ENCODE measurements at places on chromosomes 12 and 14.

DNA sequence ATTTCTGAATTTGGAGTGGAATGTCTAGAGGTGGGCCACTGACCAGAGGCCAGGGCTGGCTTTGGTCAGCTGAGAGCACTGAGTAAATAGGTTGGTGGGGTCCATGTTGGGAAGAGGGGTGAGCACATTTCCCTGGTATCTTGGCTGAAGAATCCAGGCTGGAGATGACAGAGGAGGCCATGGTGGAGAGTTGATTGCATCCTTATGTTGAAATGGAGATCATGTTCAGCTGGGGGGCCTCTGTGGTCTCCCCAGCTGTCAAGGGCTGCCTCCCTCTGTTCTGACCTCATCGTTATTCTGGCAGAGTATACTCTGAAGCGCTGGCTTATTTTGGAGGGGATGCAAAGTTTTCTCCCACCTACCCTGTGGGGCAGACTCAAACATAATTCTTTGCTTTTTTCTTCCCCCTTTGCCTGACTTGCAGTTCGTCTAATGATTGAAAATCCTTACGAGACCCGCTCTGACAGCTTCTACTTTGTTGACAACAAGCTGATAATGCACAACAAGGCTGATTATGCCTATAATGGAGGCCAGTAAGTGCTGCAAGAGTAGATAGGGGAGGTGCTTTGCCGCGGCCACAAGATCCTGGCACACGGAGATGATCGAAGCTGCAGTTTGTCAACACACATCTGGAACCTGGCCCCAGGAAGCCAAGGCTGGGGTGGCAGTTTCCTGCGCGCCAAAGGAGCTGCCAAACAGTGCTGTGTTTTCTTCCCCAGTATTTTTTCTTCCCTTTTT lies 6.0 kb upstream of the ACADS start:
- no peak for DNase-seq

DNA sequence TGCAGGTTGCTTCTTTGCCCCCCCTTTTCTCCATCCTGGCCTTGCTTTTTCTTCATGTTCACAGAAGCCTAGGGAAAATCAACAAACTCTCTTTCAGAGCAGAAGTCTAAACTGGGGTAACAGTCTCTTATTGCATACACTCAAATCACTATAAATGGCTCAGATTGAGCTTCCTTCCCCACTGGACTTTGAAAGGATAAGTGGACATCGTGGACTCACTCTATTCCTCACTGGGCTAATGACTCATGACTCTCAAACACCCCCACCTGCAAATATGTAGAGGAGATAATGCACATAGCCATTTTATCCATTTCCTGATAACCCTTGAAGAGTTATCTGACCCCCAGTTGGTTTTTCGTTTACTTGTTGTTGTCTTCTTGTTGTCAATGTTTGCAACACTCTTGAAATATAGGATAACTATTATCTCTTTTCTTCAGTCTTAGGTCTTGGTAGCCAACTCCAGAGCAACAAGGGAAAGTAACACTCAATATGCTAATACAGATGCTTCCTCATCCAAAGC lies 221.3 kb downstream of the PIK3C2G start:
- no peak for DNase-seq

GRCh38 chr14:41986083-41986645 lies 379.5 kb downstream of the LRFN5 start:
- no peak for DNase-seq

DNA sequence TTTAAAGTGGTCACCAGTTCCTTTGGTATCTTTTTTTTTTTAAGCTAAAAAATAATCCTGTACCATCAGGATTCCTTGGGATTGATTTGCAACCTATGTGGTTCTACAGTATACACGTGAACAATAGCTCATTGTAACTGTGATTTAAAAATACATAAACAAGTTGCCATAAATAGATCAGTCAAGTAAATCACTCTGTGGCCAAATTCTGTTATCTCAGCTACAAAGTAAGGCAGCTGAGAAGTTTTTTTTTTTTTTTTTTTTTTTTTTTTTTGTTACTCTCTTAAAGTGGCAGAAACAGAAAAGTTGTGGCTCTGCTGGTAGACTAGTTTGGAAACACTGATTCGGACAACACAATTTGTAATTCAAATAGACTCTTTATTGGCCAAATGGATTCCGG lies 104.5 kb downstream of the PRICKLE1 start:
- no peak for DNase-seq

DNA sequence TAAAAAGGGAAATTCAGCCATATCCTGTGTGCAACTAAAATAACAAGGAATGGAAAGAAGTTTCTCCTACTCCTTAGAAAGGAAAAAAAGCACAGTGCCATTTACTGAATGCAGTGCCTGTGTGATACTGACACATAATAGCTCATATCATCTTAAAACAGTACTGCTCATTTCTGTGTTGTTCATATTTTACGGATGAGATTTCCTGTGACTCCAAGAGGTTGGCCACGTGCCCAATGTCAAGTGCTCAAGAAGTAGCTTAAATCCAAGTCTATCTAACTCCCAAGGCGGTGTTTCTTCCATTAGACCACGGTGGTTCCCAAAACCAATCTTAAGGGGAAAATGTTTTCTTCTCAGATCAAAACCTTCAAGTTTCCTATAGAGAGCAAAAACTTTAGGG lies 20.0 kb downstream of the MAP3K9 start:
- DNase-seq, result no peak

GRCh38 chr12:124408822-124409517 lies 114.1 kb downstream of the RFLNA start:
- DNase-seq, result no peak

GRCh38 chr12:10119066-10119465 lies 10.9 kb downstream of the CLEC7A start:
- DNase-seq, result no peak

DNA sequence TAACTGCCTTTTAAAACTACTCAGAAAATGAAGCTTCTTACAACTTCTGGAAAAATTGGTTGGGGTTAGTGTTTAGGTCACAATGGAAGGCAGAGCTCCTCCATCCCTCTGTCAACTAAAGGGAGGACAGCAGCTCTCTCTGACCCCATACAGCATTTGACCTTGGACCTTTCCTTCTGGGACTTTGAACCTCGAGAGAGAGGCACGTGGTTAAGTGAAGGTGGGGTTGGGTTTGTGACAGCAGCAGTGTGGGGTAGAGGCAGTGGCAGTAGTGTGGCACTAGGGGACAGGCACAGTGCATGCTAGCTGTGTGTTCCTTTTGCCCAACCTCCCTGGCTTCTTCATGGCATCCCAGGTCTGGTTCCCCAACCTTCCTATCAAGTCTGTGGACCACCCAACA lies 9.4 kb upstream of the C12orf75 start:
- DNase-seq, result no peak

DNA sequence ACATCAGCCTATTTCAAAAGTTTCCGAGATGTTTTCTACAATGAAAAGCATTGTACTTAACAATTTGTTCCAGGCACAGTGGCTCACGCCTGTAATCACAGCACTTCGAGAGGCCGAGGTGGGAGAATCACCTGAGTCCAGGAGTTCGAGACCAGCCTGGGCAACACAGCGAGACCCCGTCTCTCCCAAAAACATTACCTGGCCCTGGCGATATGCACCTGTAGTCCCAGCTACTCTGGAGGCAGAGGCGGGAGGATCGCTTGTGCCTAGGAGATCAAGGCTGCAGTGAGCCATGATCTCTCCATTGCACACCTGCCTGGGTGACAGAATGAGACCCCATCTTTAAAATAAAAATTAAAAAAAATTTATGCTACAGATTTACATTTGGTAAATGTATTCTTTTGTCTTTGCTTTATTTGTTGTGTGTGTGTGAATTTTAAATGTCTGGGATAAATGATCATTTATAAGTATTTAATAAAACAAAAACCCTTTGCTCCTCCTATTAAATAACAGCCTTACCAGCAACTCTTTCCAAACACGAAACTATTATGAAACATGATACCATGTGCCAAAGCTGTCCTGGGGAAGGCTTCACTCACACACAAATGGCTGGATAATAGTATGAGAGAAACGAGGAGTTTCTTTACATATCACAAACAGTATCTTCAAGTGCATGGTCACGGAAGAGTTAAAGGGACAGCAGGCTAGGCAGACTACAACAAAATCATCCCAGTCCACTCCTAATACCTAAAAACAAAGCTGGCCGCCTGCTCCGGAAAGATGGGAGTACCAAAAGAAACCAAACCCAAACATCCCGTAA lies 1.1 kb downstream of the ATXN3 start:
- no peak for DNase-seq

- no peak for DNase-seq
Measured at GRCh38 chr12:2284321-2284813, 231.6 kb downstream of the CACNA1C start.

- DNase-seq, result no peak
Measured at GRCh38 chr12:29572938-29573337, 75.5 kb upstream of the OVCH1 start.

DNA sequence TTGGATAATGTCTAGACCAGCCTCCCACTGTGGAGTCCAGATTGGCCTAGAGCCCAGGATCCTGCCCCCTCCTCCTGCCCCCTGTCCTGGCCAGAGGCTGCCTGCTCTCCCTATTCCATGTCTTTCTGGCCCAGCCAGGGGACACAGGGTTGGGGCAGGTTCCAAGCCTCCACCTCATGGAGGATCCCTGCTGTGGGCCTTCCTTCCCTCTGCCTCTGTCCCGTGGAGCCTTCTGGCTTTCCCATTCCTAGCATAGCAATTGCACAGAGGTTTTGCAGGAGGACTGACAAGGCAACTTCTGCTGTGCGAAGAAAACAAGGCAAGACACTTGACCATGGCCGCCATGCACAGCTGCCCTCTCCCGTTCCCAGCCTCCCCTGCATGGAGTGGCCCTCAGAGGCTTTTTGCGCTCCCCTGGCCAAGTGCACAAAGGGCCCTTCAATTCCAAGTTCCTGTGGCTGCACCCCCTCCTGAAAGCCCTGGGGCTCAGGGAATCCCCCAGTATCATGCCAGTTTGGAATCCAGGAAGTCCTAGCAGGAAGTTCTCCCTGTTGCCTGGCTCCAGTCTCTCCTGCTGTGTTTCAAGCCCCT lies 42.1 kb downstream of the KRT80 start:
- no peak for DNase-seq

DNA sequence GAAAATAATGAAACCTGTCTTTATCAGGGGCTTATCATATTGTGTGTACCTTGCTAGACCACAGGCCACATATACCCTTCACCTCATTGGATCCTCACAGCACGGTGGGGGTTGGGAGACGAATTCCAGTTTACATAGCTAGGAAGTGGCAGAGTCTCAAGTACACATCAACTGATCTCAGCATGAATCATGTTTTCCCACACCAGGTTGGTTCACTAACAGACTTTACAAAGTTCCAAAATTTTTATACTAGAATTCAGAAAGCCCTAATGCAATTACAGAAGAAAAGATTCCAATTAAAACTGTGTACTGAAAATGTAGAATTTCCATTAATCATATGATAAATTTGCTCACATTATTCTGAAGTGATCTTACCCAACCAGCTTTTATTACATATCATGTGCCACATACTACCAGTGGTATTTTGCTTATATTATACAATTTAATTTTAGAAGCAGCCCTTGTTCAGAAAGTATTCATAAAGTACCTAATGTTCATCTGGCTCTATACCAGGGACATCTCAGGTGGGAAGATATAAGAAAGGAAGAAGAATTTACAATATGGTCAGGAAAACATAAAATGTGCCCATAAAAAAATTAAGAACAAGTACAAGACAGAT lies 196.2 kb downstream of the ITPR2 start:
- no peak for DNase-seq

GRCh38 chr14:104091061-104091926 lies 5.8 kb downstream of the ASPG start:
- DNase-seq, result no peak

DNA sequence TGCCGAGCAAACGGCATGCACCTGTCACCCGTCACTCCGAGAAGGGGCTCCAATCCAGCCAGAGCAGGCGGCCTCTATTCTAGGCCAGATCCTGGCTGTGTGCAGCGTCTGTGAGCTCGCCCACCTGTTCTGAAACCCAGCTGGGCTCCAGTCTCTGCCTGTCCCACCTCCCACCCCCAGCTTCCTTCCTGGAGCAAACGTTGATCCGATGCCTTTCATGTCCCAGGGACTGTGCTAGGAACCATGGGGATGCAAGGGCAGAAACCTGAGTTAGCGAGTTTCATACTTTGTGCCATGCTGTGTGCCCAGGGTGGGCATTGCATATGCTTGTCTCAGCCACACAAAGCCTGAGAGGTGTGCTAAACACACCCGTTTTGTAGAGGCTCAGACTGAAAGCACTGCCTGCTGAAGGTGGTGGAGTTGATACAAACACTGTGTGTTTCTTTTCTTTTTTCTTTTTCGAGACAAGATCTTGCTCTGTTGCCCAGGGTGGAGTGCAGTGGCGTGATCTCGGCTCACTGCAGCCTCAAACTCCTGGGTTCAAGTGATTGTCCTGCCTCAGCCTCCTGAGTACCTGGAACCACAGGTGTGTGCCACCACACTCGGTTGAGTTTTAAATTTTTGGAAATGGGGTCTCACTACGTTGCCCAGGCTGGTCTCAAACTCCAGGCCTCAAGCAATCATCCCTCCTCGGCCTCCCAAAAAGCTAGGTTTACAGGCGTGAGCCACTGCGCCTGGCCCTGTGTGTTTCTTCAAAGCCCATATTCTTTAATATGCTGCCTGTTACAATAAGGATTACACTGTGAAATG lies 84.1 kb upstream of the MED13L start:
- no peak for DNase-seq

- DNase-seq, result no peak
Measured at GRCh38 chr14:50736932-50737419, 68.9 kb upstream of the SAV1 start.

DNA sequence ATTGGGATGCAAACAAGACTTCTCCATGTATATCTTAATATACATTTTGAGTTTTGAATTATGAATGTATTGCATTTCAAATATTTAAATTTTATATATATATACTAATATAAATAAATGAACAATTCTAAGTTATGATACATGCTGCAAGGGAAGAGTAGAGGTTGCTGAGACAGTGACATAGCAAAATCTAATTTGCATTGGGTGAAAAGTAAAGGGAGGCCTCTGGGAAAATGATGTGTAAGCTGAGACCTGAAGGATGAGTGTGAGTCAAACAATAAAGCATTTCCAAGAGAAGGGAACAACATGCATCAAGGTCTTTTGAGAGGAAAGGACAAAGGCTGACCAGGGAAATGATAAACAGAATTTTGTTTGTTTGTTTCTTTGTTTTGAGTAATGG lies 62.9 kb upstream of the PTPRQ start:
- no peak for DNase-seq

- DNase-seq, result no peak
Measured at GRCh38 chr12:68560851-68561422, 49.8 kb upstream of the RAP1B start.

DNA sequence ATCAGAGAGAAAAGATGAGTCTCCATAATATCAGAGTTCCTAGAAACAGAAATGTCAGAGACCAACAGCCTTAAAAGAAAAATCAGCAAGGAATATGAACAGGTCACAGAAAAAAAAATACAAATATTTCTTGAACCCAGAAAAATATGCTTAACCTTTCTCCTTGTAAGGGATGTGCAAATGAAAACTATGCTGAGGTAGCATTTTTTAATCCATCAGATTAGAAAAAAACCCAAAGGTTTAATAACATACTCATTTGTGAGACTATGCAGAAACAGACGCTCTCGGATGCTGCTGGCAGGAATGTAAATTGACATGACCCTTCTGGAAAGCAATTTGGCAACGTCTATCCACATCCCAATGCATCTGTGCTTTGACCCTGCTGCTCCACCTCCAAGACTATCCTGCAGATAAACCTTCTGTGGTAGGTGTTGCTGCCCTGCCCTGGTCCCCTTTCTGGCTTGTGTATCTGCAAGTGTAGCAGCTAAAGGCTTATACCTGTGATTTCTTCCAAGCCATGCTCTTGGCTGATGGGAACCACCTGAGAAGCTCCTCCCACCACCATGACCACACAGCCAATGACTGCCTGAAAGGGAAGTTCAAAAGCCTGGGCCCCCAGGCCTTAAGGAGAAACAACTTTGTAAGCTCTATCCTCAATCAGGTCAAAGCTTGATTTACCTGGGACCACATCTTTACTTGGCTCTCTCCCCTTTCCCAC lies 49.4 kb downstream of the LTBP2 start:
- DNase-seq, result no peak

All from stimulated activated CD8-positive, alpha-beta memory T cell treated with anti-CD3 and anti-CD28 coated beads, Interleukin-4, amount 100 ng/mL, for 4 hours (primary cell).